Fibroblast of the aortic adventitia (primary cell): ENCODE measurements at places on chromosomes 5 and 9.
A peak's percentile ranks its signal among the peaks of the same experiment; 100 is the strongest.

GRCh38 chr5:76406014-76406413, 2.9 kb downstream of the IQGAP2 start:
- no peak for DNase-seq

DNA sequence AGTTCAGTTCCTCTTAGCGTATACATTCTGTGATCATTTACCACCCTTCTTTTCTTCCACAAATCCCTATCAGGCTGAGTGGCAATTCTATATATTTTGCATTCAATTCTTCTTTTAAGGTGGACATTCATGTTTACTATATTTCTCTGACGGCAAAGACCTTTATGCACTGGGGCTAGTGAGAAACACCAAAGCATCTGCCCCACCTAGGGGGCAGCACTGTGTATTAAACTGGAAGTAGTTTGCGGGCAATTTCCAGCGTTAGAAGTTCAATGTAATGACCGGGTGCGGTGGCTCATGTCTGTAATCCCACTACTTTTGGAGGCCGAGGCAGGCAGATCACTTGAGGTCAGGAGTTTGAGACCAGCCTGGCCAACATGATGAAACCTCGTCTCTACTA, 27.9 kb upstream of the FBXL7 start:
- no peak for DNase-seq

- DNase-seq = peak; percentile 32
Measured at GRCh38 chr9:88991066-88992034, at the start of gene S1PR3. Gene S1PR3, plus strand, starts transcription at chr9:88991468. Its CDS starts 9,733 bp downstream, at chr9:89001201.

GRCh38 chr9:127495884-127496555, 44.7 kb downstream of the LRSAM1 start:
- no peak for DNase-seq

- DNase-seq = no peak
Measured at GRCh38 chr9:116945817-116946216, 258.7 kb downstream of the TRIM32 start.

DNA sequence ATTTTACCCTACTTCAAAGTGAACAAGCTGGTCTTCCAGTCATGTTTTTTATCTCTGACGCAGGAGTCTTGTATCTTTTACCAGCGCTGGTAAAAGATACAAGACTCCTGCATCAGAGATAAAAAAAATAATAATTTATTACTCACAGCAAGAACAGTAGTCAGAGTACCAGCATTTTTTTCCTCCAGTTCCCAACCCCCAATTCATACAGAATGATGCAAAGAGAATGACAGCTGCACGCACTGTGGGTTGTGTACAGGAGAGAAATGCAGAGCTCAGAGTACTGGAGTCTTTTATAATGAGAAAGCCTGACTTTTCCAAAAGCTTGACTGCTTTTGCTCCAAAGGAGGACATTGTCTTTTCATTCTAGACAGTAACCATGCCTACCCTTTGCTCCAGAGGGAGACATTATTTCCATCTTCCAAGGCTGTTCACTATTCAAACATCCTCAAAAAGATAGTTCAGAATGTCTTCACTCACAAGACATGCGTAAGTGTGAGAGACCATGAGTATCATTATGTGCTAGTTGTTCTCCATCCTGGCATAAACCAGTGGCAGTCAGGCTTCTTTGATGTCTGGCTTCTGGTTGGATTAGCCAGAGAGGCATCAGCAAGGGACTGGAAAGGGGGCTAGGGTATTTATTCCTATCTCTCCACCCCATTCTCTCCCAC, 14.3 kb upstream of the RANBP6 start:
- no peak for DNase-seq
